Muscle of back (tissue), 13 donors: ENCODE measurements at places on chromosomes 1 and 21.

DNA sequence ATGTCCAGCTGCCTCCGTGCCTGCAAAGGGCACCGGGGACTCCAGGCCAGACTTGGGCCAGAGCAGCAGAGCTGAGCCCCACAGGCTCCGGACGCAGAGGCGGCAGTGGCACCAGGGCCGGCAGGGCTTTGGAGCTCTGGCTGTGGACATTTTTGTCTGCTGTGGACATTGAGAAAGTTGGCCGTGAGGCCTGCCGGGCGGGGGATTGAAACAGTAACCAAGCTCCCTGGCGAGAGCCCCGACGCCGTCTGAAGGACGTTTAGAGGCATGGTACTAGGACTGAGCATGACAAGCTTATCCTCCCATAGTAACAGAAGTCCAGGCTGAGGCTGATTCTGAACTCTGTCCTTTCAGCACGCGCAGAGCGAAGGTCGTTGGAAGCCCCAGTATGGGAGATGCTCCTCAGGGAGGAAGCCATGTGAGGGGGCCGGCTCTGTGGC lies 323.8 kb downstream of the AMY1C start:
- no peak for DNase-seq

DNA sequence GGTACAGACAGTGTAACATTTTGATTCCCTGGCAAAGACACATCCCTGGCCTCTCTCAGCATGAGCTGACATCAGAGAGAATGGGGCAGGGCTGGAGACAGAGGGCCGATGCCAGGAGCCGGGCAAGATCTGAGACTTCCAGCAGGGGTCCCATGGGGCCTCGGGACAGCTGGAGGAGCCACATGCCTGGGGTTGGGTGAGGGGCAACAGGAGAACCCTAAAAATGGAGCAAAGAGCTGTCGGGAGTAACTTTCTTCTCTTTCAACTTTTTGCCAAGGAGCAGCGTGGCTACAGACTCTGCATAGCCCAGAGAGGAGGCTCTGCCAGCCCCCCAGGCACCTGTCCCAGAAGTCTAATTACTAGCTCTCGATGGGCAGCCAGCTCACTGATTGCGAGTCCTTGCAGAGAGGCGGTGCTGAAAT lies 130.8 kb downstream of the LACTBL1 start:
- no peak for DNase-seq

- peak; percentile 45 for DNase-seq
Observed at GRCh38 chr21:37005548-37006485, 685 bp upstream of the RIPPLY3 start.

DNA sequence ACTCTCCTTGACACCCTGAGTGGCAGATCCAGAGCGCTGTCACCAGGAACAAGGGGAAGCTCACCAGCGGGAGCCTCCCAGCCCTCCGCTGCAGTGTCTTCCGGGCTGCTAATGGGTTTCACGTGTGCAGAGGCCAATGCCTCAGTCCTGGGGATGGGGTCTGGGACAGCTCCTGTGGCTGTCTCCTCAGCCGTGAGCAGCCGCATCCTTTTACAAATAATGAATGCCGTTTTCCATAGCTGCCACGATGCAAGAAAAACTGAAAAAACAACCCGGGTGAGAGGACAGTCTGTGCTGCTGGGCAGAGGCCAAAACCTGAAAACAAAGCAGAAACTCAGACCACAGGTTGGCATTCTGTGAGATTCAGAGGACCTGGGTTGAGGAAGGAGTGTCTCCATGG lies 212.2 kb upstream of the RAB4A start:
- no peak for DNase-seq

GRCh38 chr1:45804669-45804969 lies 1.2 kb downstream of the MAST2 start:
- no peak for DNase-seq

GRCh38 chr1:118783095-118783758 lies 204.9 kb downstream of the TBX15 start:
- peak; percentile 4 for DNase-seq

- DNase-seq: no peak
Observed at GRCh38 chr1:215635827-215636226, 68.7 kb downstream of the KCTD3 start.

GRCh38 chr1:173057984-173058383 lies 7.2 kb upstream of the TNFSF18 start:
- no peak for DNase-seq

DNA sequence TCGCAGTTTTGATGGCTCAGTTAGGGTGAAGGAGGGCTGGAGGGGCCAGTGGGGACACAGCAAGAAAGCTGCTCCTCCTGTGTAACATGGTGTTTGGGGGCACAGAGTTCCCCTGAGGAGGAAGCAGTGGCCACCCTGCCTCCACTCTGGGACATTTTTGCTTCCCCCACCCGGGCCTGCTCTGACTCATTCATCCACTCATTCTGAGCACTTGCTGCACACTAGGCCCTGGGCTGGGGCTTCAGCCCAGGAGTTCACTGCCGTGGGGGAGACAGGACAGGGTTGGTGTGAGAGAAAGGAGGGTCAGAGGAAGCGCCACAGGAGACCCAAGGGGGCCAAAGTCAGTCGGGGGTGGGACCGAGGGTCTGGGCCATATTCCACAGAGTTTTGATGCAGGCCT lies 41.4 kb upstream of the ACOT11 start:
- no peak for DNase-seq

GRCh38 chr1:25817840-25818501 lies 1.8 kb upstream of the MTFR1L start:
- DNase-seq: no peak

- no peak for DNase-seq
Observed at GRCh38 chr1:222941425-222941824, 126.6 kb downstream of the DISP1 start.

DNA sequence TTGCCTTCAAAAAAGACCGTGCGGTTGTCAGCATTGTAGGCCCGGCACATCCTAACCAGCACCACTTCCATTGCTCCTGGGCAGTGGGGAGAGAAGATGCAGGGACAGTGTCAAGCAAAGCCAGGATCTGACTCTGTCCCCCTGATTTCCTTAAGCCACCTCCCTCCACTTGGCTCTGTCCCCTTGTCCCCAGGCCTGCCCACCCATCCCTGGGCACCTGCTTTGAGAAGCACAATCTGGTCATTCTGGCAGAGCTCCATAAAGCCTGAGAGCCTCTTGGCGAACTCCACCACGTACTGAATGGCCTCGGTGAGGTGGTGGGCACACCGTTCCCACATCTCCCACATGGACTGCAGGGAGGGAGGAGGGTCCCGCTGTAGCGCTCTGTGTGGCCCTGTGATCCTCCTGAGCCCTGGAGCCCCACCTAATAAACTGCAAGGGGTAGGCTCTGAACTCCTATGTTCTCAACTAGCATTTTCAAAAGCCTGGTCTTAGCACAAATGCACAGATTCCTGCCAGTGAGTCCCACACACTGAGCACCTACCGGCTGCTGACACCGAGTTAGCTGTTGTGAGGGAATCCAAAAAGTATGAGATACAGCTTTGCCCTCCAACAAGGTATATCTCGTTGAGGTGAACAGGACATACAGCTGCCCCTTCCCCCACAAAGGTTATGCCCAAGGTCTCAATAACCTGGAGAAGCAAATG lies 8.2 kb upstream of the LINGO4 start:
- DNase-seq: no peak

DNA sequence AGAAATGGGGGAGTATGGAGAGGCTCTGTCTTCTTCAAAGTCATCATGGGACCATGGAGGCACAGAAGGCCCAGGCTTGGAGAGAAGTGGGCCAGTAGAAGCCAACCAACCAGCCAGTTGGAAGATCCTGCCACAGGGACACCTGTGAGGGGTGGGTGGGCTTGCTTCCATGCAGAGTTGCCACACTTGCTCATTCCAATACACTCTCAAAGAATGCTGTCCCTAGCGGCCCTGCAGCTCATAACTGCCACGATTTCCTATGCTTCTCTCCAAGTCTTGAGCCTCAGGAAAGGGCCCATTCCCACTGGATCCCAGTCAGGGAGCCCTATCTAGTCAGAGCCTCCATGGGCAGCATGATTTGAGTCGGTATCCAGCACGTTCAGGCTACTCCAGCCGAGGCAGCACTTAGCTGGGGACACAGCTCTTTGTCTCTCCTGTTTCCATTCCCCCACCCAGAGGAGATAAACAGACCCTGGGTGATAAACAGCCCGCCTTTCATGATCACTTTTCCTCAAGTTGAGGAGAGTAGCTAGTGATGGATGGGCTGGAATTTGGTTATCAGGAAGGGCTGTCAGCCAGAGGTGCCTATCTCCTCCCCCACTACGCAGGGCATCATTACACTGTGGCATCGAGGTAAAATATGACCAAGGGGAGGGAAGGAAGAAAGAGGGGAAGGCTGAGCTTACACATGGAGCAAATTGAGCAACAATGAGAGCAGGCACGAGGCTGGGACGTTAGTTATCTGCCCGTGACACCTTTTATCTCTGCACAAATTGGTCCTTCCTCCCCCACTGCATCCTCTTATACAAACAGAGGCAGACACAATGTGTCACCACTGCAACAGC lies 64.6 kb downstream of the ERI3 start:
- DNase-seq: no peak

DNA sequence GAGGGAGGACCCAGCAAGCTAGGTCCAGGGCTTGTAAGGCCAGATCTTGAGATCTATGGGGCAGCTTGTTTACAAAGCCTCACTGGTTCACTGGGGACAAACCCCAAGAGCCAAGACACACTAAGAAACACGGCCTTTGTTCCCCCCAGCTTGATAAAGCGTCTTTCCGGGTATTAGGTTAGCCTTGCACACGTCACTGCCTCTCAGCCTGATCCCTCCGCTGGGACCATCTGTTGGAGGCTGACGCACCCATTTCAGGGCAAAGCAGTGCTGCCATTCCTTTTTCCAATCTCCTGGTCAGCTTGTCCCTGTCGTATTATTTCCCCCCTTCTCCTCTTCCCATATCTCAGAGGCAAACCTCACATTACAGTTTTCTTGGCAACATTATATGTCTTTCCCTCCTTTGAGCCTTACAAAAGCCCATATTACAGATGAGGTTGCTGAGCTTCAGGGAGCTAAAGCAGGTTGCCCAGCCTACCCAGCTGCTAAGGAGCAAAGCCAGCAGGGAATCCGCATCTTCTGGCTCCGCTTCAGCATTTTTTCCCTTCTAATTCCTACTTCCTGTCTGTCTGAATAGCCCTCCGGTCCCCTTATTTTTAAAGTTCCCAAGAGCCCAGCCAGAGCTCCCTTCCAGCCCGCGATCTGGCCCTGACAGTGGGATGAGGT lies 4.1 kb downstream of the HEYL start:
- DNase-seq: peak; percentile 57

DNA sequence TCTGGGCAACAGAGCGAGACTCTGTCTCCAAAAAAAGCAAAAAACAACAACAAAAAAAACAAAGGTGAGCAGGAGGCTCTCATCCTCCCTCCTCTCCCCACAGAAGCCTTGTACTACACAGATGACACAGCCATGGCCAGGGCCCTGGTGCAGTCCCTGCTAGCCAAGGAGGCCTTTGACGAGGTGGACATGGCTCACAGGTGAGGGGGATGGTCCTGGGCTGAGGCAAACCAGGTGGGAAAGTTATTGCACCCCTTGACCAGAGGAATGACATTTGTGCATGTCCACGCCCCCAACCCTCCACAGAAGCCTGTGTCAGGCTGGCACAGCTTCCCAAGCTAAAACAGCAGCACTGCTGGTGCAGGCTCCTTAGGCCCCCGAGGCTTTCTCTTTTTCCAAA lies 2.4 kb downstream of the ADPRS start:
- no peak for DNase-seq

- DNase-seq: no peak
Observed at GRCh38 chr1:167409183-167409582, 109.1 kb downstream of the CD247 start.

DNA sequence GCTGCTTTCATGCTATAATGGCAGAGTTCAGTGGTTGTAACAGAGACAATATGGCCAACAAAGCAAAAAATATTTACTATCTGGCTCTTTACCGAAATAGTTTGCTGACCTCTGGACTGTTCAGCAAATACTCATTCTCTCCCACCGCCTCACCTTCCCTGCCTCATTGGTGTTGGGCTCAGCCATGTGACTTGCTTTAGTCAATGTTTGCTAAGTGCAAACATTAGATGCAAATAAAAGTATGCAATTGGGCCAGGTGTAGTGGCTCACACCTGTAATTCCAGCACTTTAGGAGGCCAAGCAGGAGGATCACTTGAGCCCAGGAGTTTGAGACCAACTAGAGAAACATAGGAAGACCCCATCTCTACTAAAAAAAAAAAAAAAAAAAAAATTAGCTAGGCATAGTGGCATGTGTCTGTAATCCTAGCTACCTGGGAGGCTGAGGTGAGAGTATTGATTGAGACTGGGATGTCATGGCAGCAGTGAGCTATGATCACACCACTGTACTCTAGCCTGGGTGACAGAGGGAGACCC lies 55.1 kb downstream of the RPL5 start:
- no peak for DNase-seq

DNA sequence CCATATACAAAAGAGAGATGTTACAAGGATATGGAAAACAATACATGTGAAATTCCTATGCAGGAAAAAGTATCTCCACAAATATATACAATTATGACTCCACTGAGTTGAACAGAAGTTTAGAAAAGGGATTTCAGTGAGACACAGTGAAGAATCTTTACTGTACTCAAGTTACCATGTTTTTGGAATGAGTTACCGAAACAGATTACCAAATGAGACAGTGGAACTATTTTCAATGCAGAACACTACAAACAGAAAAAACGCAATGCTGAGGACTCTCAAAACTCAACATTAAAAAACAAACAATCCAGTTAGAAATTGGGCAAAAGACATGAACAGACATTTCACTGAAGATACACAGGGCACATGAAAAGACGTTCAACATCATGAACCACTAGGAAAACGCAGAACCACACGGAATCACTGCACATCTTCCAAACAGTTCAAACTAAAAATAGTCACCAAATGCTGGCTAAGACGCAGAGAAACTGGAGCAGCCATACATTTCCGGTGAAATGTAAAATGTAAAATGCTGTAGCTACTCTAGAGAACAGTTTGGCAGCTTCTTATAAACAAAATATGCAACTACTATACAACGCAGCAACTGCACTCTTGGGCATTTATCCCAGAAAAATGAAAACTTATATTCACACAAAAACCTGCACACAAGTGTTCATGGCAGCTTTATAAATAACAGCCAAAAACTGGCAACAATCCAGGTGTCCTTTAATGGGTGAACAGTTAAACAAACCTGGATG lies 118.7 kb downstream of the UBR4 start:
- DNase-seq: peak; percentile 65

- no peak for DNase-seq
Observed at GRCh38 chr1:98367426-98367825, 294.1 kb upstream of the SNX7 start.

- DNase-seq: no peak
Observed at GRCh38 chr1:154241703-154242351, 21.1 kb downstream of the UBAP2L start.

GRCh38 chr1:246302711-246303317 lies 204.3 kb downstream of the SMYD3 start:
- peak; percentile 18 for DNase-seq

GRCh38 chr1:183889095-183889494 lies 84.2 kb downstream of the RGL1 start:
- no peak for DNase-seq

DNA sequence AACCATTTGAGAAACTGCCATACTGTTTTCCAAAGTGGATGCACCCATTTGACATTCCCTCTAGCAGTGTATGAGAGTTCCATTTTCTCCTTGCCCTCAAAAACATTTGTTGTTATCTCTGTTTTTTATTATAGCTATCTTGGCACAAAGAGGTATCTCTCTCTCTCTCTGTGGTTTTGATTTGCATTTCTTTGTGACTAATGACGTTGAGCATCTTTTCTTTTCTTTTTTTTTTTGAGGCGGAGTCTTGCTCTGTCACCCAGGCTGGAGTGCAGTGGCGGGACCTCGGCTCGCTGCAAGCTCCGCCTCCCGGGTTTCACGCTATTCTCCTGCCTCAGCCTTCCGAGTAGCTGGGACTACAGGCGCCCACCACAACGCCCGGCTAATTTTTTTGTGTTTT lies 17.4 kb upstream of the ZMYM6 start:
- no peak for DNase-seq
